ENCODE measurements at places on chromosomes 2 and 18.

GRCh38 chr2:231300020-231300721 lies 95.3 kb upstream of the B3GNT7 start:
- DNase-seq: no peak

DNA sequence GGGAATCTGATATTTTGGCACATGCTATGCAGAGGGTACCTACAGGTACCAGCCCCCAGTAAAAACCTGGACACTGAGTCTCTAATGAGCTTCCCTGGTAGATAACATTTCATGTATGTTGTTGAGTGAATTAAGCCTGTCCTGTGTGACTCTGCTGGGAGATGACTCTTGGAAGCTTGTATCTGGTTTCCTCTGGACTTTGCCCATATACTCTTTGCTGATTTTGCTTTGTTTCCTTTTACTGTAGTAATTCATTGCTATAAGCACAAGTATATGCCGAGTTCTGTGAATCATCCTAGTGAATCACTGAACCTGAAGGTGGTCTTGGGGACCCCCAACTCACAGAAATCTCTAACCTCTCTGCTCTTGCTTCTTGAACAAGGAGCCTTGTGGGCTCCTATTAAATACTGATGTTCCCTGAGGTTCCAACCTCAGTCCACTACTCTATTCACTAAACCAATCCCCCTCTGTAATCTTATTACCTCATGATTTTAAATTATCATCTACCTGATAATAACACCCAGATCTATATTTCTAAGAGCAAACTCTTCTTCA lies 94.3 kb upstream of the WDSUB1 start:
- DNase-seq: no peak

GRCh38 chr18:75068682-75069435 lies 140.1 kb downstream of the PTGR3 start:
- no peak for DNase-seq

GRCh38 chr2:11399438-11399762 lies 55.0 kb upstream of the ROCK2 start:
- DNase-seq: no peak

- no peak for DNase-seq
Measured at GRCh38 chr18:43563780-43564179, 286.5 kb upstream of the SYT4 start.

GRCh38 chr2:241185961-241186360 lies 2.5 kb upstream of the ANO7 start:
- no peak for DNase-seq

DNA sequence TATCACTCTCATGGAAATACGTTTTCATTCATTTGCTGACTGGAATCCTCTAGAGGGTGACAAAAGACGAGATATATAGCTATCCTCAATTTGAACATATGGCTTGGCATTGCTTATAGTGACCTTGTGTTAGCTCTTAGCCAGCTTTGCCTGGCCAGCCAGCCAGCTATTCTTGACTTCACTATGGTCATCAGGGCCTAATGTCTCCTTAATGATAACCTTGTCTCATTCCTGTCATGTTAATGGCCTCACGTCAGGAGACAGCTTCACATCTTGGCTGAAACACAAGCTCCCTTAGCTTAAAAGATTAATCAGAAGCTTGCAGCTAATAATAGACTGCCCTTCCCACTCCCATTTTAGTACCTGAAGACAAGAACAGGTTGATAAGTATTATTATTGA lies 1517.5 kb upstream of the PIK3C3 start:
- DNase-seq: no peak

DNA sequence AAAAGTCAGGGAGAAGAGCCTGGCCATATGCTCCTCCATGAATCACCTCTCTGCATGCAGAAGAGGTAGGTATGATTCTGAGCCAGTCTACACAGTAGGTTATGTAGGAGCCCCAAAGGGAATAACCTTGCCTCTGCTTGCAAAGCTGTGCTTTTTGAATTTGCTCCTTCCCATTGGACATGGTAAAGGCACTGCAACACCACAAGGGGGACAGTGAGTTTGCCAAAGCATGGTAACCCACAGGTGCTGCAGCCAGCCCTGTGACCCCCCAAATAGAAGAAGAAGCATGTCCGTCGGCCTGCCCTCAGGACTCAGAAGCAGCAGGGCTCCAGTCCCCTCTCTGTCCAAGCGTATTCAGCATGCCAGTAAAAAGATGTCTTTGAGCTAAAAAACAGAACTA lies 51.0 kb upstream of the BCL2L11 start:
- no peak for DNase-seq

DNA sequence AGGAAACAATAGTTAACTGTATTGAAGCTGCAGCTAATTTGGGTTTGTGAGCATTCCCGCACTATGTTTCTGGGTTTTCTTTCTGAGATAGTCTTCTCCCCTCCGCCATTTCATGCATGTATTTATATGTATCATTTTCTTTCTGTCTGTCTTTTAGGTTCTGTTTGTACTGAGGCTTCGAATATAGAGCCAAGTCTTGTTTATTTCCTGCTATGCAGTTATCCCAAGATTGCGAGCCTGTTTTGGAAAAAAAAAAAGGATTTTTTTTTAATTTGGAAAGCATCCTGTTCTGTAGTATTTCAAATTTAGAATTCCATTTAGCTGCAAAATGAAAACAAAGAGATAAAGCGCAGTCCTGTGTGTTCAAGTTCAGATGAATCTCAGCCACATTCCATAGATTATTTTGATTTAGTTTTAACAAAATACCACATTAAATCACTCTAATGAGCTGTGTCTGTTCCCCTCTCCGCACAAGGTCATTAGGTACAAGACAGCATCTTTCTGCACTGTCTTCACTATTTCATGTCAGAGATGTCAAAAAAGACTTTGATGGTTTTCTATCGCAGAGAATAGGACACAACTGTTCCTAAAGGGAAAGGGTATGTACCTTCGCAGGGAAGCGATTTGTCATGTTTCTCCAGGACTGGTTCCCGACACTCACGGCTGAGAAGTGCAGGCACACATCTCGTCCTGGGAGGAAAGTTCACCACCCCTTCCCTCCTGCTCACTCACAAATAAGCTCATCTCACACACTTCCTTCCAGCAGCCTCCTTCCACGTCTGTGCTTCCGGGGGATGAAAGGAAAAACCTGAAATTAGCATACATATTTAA lies 443.4 kb downstream of the ZNF516 start:
- no peak for DNase-seq

DNA sequence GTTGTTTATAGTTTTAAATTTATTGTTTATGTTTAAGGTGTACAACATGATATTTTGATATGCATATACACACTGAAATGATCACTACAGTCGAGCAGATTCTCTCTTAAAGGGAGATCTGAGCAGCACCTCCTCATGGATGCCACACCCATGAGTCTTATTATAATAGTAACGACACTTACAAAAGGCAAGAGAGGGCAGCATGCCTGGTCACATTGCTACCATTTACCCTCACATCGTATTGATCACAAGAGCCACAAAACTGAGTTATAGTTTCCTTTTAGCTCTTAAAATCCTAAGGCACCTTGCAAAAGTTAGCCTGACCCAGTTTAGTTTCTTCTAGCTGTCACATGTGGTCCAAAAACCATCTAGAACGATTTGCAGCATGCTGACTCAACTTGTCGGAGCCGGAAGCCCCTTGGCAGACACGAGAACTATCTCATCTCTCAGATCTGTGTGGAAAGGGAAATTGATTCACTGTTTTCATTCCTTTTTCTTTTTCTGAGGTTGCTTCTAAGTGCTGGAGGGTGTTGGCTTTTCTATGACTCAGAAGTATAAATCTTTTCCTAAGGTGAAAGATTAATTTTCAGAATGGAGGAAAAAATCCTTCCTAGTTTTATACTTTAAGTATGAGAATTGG lies 85.3 kb downstream of the CDC42EP3 start:
- DNase-seq: peak; percentile 64

GRCh38 chr2:142980246-142981068 lies 103.0 kb downstream of the KYNU start:
- no peak for DNase-seq
